Right cardiac atrium (tissue), 5 donors: ENCODE measurements at places on chromosomes 5 and 9. TPM values are rescaled to one million over a fixed set of nuclear protein-coding genes. Genes with fewer than 3 reads are reported as not detected.

The TRIM7 gene
- polyA plus RNA-seq, result 4.4 TPM

The SPINK6 gene
- polyA plus RNA-seq, result not detected

The PFN3 gene
- not detected for polyA plus RNA-seq

The ERCC6L2 gene
- 6.8 TPM for polyA plus RNA-seq
